ENCODE measurements at places on chromosomes 7 and 10.

DNA sequence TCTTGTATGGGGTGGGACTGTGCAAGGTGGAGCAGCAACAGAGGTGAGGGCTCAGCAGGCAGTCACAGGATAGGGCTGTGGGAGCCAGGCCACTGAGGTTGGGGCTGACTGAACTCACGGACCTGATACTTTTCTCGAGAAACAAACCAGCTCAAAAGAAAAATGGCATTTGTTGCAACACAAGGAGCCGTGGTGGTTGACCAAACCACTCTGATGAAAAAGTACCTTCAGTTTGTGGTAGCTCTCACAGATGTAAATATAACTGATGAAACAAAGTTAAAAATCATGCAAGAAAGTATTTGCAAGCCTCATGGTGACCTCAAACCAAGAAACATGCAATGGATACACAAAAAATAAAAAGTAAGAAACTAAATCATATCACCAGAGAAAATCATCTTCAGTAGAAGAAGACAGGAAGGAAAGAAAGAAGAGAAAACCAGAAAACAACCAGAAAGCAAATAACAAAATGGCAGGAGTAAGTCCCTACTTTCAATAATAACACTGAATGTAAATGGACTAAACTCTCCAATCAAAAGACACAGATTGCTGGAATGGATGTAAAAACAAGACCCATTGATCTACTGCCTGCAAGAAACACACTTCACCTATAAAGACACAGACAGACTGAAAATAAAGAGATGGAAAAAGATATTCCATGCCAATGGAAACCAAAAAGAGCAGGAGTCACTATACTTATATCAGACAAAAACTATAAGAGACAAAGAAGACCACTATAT lies 48.9 kb upstream of the DUSP5 start:
- DNase-seq, result no peak

DNA sequence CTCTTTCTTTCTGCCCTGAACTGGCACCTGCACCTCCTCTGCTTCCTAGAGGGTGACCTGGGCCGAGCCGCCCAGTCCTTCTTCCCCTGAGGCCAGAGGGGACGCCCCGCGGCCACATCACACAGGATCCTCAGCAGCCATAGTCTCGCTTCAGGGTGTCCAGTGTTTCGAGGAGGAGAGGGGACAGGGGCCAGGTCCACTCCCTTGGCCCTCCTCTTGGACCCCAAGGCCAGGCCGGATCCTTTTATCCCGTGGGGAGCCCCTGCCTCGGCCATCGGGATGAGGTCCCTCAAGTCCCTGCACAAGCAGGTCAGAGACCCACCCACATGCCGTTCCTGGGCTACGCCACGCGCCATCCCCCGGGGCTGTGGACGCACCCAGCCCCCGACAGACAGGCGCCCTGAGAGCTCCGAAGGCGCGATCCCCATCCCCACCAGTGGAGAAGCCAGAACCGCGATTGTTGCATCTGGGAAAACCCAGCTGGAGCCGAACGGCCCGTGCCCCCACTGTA lies 3.6 kb downstream of the BHLHA15 start:
- no peak for DNase-seq

DNA sequence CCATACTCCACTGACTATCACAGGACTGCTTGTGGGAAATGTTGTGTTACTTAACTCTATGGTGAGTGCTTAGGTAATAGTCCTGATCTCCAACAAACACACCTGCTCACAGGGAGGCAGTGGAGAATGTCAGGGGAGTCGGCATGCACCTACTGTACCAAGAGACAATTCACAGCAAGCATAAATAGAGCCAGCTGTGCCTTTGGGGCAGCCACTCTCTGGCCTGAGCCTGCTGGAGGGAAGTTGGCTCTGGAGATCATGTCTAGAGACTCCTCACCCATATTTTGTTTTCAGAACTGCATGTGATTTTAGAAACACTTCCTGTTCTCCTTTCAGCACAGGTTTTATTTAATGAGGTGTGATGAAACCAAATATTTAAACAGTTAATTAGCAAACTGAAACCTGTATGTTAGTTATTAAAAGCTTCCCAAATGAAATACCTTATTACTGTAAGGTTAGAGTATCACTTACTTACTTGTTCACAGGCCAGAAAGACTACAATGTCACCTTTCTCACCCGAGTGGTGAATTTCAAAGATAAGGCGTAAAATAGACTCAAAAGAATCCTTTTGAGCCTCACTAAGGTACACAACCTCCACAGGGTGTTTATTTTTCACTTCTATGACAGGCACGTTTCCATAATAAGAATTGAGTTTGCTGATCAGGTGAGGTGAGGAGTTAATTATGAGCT lies 21.8 kb downstream of the DHX32 start:
- no peak for DNase-seq

GRCh38 chr10:6919077-6919476 lies 339.0 kb upstream of the PRKCQ start:
- no peak for DNase-seq

GRCh38 chr10:33196710-33197491 lies 137.6 kb downstream of the NRP1 start:
- DNase-seq, result no peak

- DNase-seq, result no peak
Measured at GRCh38 chr7:96636979-96637378, 72.7 kb downstream of the SEM1 start.

- peak; percentile 53 for DNase-seq
Measured at GRCh38 chr7:102404005-102404861, 8.1 kb downstream of the PRKRIP1 start.

- no peak for DNase-seq
Measured at GRCh38 chr10:101614663-101615524, 26.8 kb downstream of the DPCD start.

GRCh38 chr10:85532773-85533172 lies 833.8 kb downstream of the GRID1 start:
- DNase-seq, result no peak

DNA sequence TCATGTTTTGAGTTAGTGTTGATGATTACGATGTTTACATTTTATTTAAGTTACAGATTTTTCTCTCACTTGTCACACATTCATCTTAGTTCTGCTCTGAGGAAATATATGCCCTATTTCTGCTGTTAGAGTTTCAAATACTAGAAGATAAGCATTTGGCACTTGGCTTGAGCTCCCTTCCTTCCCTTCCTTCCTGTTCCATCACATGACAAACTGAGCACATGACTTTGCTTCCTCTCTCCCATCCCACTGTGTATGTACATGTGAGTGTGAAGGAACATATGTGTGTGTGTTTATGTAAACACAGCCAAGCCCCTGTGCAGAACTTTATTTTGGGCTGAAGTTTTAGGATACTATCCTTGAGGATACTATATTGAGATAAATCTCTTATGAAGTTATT lies 795.9 kb upstream of the IGFBP3 start:
- DNase-seq, result no peak

DNA sequence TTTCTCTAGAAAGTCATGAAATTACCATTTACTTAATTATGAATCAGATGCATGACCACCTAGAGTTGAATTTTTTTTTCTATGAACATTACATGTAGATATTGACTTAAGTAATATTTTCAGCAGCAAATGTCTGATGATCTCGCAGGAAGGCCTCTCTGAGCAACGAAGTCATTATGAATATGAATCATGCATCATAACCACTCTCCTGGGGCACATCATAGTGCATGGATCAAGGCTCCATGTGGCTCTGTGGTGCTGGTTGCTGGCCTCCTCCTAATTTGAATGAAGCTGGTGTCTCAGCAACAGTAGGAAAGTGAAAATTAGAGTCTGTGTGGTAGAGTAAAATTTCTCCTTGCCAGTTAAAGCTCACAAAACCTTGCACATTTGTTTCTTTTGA lies 121.4 kb upstream of the INHBA start:
- DNase-seq, result no peak

DNA sequence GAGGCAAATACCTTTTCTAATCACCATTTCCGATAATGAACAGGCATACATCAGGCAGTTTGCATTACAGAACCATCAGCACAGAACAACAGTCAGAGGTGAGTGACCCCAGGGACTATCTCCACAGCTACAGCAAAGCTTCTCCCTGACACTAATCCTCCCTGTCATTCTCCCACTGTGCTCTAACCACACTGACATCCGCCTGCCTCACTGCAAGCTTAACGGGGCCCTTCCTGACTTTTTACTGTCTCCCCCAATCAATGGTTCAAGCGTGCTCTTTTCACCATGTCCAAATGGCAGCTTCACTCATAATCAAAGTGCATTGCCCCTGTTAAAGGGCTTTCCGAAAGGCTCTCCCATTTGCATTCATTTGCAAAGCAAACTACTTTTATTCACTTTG lies 196.3 kb downstream of the DNAJC1 start:
- no peak for DNase-seq

GRCh38 chr7:137804836-137805235 lies 41.9 kb downstream of the DGKI start:
- no peak for DNase-seq

DNA sequence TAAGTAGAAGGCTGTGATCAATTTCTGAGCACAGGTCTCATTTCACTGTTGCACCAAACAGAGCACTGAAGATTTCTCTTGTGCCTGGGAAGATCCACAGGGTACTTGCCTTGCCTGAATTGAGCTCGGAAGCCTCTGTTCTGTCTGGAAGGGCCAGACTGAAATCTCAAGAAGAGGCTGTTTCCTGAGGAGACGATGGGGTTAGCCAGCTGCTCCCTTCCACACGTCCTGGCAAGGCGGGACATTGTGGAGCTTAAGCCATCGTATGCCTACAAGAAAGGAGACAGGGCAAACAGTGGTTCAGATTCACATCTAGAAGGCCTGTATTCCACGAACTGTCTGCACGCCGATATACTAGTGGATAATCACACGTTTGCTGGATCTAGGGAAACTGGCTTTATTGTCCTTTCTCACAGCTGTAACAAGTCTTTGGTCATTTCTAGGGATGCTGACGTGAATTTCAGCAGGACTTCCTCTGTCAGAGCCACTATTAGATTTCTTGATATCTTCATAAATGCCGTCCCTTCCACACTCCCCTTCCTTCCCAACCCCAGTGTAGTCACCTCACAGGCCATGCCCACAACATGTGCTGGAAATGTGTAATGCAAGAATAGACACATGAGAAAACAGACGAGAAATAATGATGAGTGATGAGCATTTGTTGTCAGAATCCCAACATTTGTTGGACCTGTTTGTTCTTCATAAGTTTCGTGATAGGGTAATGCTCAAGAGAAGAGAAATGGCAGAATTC lies 137.2 kb upstream of the RSU1 start:
- DNase-seq, result no peak

DNA sequence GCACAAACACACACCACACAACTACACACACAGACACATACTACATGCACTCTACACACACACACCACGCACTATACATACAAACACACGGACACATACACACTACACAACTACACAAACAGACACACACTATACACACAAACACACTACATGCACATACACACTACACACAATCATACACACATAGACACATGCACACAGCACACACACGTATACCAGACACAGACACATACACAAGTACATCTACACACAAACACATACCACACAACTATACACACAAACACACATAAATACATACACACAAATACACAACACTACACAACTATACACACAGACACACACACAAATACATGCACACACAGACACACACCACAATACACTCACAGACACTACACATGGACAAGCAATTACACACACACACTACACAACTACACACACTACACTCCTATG lies 4.6 kb downstream of the GPR15LG start:
- no peak for DNase-seq

DNA sequence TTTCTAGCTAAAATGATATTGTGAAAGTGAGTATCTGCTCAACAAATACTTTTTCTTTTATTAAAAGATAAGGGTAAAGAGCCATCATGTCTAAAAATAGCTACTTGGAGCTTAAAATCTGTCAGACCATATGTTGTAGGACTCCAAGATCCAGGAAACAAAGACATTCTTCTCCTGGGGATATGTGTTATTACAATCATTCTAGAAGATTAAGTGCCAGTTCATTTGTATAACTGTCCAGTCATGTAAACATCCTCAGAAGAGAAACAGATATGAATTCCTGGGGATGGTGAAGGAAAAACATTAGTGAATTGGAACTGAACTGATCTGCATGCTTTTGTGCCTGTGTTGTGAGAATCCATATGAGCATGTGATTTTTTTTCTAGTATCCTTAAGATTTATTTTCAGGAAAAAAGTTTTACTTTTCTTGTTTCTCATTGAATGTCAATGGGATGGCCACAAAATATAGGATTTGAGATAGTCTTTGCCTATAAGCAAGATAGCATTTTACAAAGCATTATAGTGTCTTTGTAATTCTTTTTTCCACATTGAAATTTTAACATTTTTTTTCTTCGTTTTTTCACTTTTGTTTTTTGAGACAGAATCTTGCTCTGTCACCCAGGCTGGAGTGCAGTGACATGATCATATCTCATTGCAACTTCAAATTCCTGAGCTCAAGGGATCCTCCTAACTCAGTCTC lies 14.4 kb upstream of the MTERF1 start:
- no peak for DNase-seq

DNA sequence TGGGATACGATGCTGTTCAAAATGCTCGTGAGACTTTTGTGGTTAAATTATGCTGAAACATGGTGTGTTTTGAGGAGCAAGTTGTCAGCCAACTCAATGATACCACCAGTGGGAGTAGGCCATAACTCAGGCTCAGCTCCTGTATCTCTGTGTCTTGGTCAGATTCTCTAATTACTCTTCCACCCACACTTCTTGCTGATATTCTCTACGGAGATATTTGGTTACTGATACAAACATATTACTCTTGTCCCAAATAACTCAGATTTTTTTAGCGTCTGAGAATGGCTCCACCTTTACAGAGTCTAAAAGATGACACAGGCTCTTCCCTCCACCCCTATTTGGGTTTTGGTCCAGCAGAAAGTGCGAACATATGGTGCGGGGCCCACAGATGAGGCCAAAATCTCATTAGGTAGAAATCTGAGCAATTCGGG lies 168.9 kb downstream of the PKD1L1 start:
- DNase-seq, result no peak

DNA sequence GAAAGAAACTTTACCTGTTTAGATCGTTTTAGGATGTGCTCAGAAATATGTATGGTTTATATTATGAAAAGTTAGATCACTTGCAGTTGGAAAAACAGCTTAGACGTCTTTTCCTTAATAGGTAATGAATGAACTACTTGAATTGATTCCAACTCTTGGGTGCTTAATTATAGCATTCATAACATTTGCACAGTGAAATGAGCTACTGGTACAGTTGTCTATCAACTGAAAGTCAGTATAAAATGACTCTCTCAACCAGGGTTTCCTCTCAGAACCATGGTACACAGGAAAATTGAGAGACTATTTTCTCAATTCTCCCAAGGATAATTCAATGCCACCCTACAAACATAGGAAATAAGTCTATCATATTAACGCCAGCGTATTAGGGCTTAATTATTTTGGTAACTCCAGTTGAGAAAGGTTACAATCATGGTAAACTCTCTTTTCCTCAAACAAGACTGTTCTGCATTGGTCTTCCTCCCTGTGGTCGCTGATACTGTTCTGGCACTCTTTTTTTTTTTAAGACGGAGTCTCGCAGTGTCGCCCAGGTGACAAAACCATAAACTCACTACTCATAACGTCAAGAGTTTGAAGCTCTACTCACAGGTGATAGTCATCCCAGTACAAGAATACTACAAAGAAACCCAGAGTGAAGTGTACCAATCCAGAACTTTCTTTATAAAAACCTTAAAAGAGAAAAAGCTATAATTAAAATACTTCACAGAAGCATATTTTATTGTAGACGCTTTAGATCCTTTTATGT lies 2.0 kb downstream of the ANLN start:
- no peak for DNase-seq

Data from effector memory CD8-positive, alpha-beta T cell (primary cell).